ENCODE measurements at places on chromosomes 4 and X.
A peak's percentile ranks its signal among the peaks of the same experiment; 100 is the strongest.

DNA sequence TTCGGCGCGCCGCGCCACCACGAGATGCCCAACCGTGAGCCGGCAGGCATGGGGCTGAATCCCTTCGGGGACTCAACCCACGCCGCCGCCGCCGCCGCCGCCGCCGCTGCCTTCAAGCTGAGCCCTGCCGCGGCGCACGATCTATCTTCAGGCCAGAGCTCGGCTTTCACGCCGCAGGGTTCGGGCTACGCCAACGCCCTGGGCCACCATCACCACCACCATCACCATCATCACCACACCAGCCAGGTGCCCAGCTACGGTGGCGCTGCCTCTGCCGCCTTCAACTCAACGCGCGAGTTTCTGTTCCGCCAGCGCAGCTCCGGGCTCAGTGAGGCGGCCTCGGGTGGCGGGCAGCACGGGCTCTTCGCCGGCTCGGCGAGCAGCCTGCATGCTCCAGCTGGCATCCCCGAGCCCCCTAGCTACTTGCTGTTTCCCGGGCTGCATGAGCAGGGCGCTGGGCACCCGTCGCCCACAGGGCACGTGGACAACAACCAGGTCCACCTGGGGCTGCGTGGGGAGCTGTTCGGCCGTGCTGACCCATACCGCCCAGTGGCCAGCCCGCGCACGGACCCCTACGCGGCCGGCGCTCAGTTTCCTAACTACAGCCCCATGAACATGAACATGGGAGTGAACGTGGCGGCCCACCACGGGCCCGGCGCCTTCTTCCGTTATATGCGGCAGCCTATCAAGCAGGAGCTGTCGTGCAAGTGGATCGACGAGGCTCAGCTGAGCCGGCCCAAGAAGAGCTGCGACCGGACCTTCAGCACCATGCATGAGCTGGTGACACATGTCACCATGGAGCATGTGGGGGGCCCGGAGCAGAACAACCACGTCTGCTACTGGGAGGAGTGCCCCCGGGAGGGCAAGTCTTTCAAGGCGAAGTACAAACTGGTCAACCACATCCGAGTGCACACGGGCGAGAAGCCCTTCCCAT is 1.1 kb downstream of the ZIC3 start:
- DNase-seq, result no peak

DNA sequence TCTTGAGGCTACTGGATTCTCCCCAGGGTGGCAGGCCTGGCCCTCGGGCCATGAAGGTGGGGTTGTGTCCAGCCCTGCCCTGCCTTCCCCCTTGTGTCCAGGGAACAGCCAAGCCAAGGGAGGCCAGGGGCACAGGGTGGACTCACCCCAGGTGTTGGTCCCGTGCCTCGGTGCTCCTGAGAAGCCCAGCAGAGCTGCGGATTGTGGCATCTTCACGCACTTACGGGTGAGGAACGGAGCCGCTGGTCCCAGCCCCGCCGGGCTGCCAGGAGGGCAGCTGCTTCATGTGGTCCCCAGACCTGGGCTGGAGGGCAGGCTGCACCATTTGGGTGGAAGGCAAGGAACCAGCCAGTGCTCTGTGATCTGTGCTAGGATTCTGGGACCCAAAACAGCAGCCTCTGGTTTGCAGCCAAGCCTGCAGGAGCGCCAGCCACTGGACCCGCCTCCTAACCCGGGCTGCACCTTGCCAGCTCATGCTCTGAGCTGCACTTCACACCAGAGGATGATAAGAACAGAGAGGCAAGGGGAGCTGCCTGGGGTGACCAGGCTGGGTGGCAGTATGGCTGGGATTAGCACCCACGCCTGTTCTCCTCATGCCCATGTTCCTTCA is 36.1 kb upstream of the HMX1 start:
- no peak for DNase-seq

DNA sequence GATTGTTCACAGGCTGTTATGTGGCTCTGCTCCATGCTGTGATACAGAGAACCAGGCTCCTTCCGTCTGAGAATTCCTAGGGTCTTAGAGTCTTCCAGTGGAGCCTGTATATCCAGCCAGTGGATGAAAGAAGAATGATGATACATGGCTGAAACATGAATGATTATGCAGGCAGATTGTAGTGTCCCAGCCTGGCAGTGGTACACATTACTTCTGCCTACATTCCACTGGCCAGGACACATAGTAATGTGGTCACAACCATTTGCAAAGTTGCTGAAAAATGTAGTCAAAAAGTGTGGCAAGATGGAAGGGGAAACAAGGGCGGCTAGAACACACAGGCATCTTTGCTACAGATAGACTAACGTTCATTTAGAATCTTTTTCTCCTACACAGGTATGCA is 4.5 kb upstream of the GBA3 start:
- no peak for DNase-seq

GRCh38 chr4:165016971-165017370 is 14.8 kb upstream of the TRIM60 start:
- peak; percentile 3 for DNase-seq

GRCh38 chr4:151415978-151416377 is 7.0 kb downstream of the FHIP1A start:
- no peak for DNase-seq

DNA sequence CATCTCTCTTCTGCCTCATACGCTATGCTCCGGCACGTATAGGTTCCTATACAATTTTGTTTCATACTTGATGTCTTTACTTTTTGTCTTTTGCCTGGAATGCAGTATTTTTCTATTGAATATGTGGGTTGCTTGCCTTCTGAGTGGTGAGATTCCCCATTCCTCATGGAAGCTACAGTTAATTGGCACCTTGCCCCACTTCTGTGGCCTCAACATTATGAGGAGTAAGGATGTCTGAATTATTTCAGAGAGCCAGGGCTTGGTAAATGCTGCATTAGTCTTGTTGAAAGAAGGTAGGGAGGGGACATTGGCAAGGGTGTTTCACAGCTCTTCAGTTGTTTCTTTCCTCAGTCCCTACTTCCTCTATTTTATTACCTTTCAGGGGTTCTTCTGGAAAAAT is 23.0 kb downstream of the CDKL5 start:
- DNase-seq, result no peak

DNA sequence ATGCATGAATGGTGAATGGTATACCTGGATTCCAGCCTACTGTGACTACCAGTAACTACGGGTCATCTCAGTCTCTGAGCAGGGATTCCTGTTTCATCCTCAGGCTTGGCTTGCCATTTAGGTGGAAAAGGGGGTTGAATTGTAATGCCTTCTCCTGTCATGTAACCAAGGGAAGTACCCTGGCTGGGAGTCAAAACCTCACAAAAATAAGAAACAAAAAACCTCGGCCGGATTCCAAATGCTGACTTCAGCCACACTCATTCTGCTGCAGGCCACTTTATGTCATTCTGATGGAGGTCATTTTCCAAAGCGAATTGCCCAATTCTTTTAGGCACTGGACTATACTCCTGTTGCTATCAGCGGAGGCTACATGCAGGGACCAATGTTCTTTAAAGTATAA is 324.7 kb downstream of the LDB2 start:
- no peak for DNase-seq

DNA sequence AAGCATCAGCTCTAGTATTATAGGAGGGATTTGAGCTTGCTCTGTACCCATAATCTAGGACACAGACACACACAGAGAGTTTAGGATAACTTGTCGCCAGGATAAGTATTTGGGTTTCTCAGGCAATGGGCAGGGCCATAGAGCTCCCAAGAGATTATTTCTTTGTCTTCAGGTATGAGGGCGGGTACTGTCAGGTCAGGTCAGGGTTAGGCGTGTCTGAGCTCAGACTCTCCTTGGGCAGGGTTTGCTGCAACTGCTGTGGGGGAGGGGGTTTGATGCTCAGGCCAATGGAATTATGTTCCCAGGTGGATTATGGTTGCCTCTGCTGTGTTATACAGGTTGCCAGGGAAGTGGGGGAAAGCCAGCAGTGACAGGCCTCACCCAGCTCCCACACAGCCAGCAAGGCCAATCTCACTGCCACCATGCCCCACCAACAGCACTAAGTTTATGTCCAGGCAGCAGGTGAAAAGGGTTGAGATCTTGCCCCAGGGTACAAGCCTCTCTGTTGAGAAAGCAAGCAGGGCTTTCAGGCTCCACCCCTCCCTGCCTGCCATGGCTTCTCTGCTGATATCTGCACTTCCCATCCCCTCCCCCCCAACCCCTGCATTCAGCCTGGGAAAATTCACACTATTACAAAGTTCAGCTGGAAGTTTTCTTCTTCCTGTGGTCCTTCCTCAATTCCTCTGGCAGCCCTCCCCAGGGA is 101.3 kb downstream of the RRAGB start:
- DNase-seq, result no peak

GRCh38 chrX:20974326-20974725 is 399.9 kb upstream of the CNKSR2 start:
- no peak for DNase-seq

DNA sequence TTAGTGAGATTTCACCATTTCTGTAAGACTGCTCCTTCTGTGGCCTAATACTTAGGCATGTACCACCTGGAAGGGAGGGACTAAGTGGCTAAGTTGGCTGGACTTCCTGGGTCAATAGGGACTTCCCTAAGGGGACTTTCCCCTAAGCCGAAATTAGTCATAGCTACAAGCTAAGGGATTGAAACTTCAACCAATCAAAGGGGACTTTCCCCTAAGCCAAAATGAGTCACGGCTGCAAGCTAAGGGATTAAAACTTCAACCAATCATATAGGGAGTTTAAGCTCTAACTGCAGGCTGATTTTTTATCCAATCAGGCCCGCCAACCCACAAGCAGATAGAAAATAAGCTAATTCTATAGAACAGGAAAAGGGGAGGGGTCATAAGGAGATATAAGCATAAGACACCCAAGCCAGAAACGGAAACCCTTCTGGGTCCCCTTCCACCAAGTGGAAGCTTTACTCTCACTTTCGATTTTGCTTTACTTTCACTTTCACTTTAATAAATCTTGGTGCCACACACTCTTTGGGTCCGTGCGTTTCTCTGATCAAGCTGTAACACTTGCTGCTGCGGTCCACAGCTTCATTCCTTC is 382.8 kb downstream of the KLHL4 start:
- no peak for DNase-seq

- DNase-seq, result peak; percentile 82
Observed at GRCh38 chr4:26458157-26458561, 32.1 kb downstream of the CCKAR start.

DNA sequence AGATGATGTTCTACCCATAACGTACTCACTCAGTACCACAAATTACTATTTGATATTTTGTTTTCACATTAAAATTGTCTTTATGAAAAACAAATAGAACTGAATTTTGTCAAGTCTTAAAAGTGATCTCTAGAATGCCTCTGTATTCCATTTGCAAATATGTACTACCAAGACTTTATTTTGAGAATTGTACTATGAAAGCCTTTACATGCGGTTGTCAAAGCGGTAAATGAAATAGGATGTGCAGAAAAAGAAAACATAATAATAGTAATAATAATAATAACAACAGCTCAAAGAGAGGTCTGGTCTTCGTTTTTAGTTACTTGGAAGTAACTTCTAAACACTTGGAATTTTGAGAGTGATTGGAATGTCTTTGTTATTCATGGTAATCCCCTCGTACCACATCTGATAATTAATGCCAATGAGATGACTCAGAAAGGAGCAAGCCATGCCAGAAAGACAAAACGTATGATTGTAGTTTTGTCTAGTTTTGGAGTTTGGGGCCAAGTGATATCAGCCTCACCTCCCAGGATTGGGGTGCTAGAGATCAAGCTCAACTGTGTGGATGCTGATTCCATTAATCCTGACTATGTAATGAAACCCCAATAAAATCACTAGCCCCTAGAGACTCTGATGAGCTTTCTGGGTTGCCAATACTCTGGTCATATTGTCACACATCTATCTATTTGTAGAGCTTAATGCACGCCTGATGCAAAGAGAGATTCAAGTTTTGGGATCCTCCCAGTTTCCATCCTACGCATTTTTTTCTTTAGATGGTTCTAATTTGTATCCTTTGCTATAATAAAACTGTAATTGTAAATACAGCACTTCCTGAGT is 20.2 kb upstream of the CTSO start:
- no peak for DNase-seq

GRCh38 chr4:137238456-137239162 is 293.7 kb downstream of the PCDH18 start:
- no peak for DNase-seq

GRCh38 chr4:128981377-128981776 is 112.0 kb downstream of the SCLT1 start:
- no peak for DNase-seq

GRCh38 chr4:153220682-153221395 is 16.6 kb downstream of the TRIM2 start:
- no peak for DNase-seq

- DNase-seq, result no peak
Observed at GRCh38 chr4:14865804-14866203, 136.5 kb upstream of the CPEB2 start.

- DNase-seq, result no peak
Observed at GRCh38 chrX:19624739-19625138, 109.4 kb upstream of the MAP3K15 start.

DNA sequence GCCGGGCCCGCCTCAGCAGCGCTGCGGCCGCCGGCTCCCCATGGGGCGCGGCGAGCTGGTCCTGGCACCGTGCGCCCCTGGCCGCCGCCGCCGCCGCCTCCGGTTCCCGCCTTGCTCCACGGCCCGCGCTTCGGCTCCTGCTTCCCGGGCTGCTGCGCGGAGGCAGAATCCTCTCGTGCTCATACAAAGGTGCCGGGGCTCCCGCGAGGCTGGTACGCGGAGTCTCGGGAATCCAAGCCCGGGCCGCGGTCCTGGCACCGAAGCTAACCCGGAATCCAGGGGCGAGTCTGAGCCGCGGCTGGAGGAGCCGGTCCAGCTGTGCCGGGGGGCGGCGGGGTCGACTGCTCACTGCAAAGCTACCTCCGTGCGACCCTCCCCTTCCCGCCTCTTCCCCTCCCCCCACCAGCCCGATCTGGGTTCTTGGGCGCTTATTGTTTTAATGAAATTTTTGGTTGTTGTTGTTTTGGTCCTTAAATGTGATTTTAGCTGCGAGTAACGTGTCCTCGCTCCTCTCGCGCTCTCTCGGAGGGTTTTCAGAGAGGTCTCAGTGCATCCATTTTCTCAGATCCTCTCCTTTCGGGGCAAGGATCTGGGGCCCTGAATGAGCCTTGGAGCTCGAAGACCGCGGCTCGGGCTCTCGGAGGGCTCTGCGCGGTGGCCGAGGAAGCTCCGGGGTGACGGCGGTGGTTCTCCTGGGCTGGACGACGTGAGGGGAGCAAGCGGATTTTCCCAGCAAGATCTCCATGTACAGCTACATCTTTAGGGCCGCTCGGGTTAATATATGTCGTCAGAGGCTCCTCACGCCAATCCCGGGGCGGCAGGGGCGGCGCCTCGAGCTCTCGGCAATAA is at the start of gene HAND2:
TSS of gene HAND2 (minus strand) at position 753 of the 849 bp plus-strand sequence. CDS start 940 bp downstream, outside the sequence.
- DNase-seq, result no peak

- DNase-seq, result no peak
Observed at GRCh38 chr4:123740236-123740635, 343.6 kb downstream of the SPRY1 start.

- no peak for DNase-seq
Observed at GRCh38 chr4:152308951-152309350, 226.9 kb downstream of the FBXW7 start.

All from hematopoietic multipotent progenitor cell treated with erythropoietin and hydrocortisone succinate and interleukin-3 and kit ligand, for 4 days (in vitro differentiated cells).